T-helper 9 cell (primary cell): ENCODE measurements at places on chromosomes 1 and 21.

- no peak for DNase-seq
These were observed 115.5 kb downstream of the ACTL8 start for GRCh38 chr1:17870679-17871078.

- DNase-seq = no peak
These were observed 9.1 kb upstream of the AK2 start for GRCh38 chr1:33045814-33046213.

DNA sequence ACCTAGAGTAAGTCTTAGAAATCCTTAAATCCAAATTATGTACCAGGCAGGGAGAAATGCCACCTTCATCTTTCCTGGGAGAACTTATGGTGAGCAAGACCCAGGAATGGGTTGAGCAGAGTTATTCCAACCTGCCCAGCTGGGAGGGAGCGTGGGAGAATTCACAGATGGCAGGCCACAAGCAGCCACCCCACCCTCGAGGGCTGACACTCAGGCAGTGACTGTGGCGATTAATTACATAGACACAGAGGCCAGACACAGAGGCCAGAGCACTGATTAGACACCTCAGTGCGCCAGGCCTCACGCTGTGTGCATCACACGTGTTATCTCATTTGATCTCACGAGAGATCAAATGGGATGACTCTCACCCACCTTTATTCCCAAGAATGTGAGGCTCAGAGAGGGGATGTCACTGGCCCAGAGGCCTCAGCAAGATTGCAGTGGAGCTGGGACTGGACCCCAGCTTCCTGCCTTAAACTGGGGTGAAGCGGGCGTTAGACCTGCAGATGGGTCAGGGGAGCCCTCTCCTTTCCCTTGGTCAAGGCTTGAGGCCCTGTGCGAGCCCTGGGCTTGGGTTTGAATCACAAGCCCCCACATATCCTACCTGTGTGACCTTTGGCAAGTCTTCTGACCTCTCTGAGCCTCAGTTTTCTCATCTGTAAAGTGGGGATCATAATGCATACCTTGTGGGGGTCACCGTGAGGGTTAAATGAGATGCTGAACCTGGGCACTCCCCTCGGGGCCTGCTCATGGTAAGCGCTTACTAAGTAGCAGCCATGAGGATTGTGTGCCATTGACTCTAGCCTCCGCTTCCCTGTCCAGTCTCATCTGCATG lies 28.8 kb upstream of the PADI4 start:
- DNase-seq = no peak

DNA sequence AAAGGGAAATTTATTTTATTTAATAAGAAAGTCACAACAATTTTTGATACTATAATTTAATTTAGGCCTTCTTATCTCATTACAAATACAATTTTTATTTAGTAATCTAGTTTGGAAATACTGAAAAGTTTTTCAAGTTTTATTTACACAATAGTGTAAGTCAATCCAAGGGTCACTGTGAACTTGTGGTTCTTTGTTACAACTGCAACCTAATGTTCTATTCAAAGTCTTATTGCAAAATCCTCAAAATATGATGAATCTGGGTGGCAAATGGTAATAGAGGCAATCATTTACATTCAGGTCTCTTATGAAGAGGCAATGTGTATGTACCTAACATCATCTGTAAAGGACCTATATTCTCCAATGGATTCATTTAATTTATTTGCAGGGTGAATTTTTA lies 421.2 kb downstream of the DPYD start:
- no peak for DNase-seq

GRCh38 chr1:103945774-103946173 lies 196.1 kb downstream of the AMY1C start:
- no peak for DNase-seq
